ENCODE measurements at places on chromosomes 4 and X. TPM values are rescaled to one million over a fixed set of nuclear protein-coding genes. Genes with fewer than 3 reads are reported as not detected.

The SSX4 gene
- not detected for total RNA-seq

The PPP1R2C gene
- not detected for total RNA-seq

The TEX13C gene
- total RNA-seq = 0.01 TPM

The TACC3 gene
- total RNA-seq = 86.6 TPM

The ADH1A gene
- total RNA-seq = not detected

The AKAP14 gene
- total RNA-seq = not detected

The ATP7A gene
- 3.0 TPM for total RNA-seq

The TAF1 gene
- total RNA-seq = 17.2 TPM

The MBNL3 gene
- not detected for total RNA-seq

The VAMP7 gene
- 37.8 TPM for total RNA-seq

The NXF2B gene
- not detected for total RNA-seq

The DNAAF6 gene
- total RNA-seq = not detected

The SRPK3 gene
- 0.08 TPM for total RNA-seq

The PCSK1N gene
- 39.5 TPM for total RNA-seq

The CFI gene
- 0.72 TPM for total RNA-seq

The RGN gene
- total RNA-seq = not detected

The ATP6AP2 gene
- total RNA-seq = 126 TPM

The SPINK2 gene
- total RNA-seq = not detected

The ZCCHC18 gene
- 0.07 TPM for total RNA-seq

The PASD1 gene
- total RNA-seq = not detected

The ENPEP gene
- not detected for total RNA-seq

The ATP8A1 gene
- total RNA-seq = 0.02 TPM

The SMIM43 gene
- 0.22 TPM for total RNA-seq

The HERC3 gene
- total RNA-seq = 7.7 TPM

The VCX3A gene
- not detected for total RNA-seq

The CNGA1 gene
- total RNA-seq = not detected

The BGN gene
- not detected for total RNA-seq

The GLRA3 gene
- total RNA-seq = not detected

The TAB3 gene
- 9.0 TPM for total RNA-seq

The NUDT10 gene
- 0.45 TPM for total RNA-seq

The CPEB2 gene
- 16.1 TPM for total RNA-seq

All from A549 treated with DMSO at 1 μM for 4 hours (cell line).